ENCODE measurements at places on chromosomes 5 and 9. TPM values are rescaled to one million over a fixed set of nuclear protein-coding genes. Genes with fewer than 3 reads are reported as not detected.

SLC36A3 gene
- polyA plus RNA-seq: not detected

FOXD4L3 gene
- polyA plus RNA-seq: 0.12 TPM

DHFR gene
- polyA plus RNA-seq: 50.7 TPM

NSG2 gene
- polyA plus RNA-seq: 22.6 TPM

HAVCR2 gene
- 2.3 TPM for polyA plus RNA-seq

PCA3 gene
- 0.97 TPM for polyA plus RNA-seq

TMED9 gene
- 119 TPM for polyA plus RNA-seq

FOXD4 gene
- polyA plus RNA-seq: 0.42 TPM

GHR gene
- polyA plus RNA-seq: 10.5 TPM

NRARP gene
- polyA plus RNA-seq: 32.4 TPM

NMUR2 gene
- 0.75 TPM for polyA plus RNA-seq

GNA14 gene
- 2.7 TPM for polyA plus RNA-seq

CCL21 gene
- 60.4 TPM for polyA plus RNA-seq

UBE2QL1 gene
- 0.81 TPM for polyA plus RNA-seq

FCN2 gene
- 0.04 TPM for polyA plus RNA-seq

SARDH gene
- polyA plus RNA-seq: 4.5 TPM

PCSK5 gene
- 123 TPM for polyA plus RNA-seq

SLC6A18 gene
- polyA plus RNA-seq: 0.03 TPM

FOXI1 gene
- polyA plus RNA-seq: 0.03 TPM

SLC6A7 gene
- 5.7 TPM for polyA plus RNA-seq

CDH9 gene
- 0.91 TPM for polyA plus RNA-seq

PLPP7 gene
- polyA plus RNA-seq: 1.1 TPM

SAXO1 gene
- 0.06 TPM for polyA plus RNA-seq

ARHGEF37 gene
- 4.5 TPM for polyA plus RNA-seq

HSD17B3 gene
- polyA plus RNA-seq: 1.9 TPM

SNCAIP gene
- 7.3 TPM for polyA plus RNA-seq

LVRN gene
- 0.27 TPM for polyA plus RNA-seq

ENTREP1 gene
- 7.3 TPM for polyA plus RNA-seq

SELENOP gene
- polyA plus RNA-seq: 2,350 TPM

GPRIN1 gene
- 7.0 TPM for polyA plus RNA-seq

PCDHB4 gene
- 1.6 TPM for polyA plus RNA-seq

TIFAB gene
- polyA plus RNA-seq: 1.4 TPM

RAB24 gene
- polyA plus RNA-seq: 77.5 TPM

SLC34A1 gene
- not detected for polyA plus RNA-seq

OR1J2 gene
- polyA plus RNA-seq: not detected

DOCK8 gene
- polyA plus RNA-seq: 15.8 TPM

KIF2A gene
- polyA plus RNA-seq: 38.6 TPM

SLC4A9 gene
- 0.22 TPM for polyA plus RNA-seq

FCN1 gene
- polyA plus RNA-seq: 0.55 TPM

KIF27 gene
- polyA plus RNA-seq: 8.0 TPM

PHF2 gene
- polyA plus RNA-seq: 24.9 TPM

PHYHD1 gene
- 19.0 TPM for polyA plus RNA-seq
